ENCODE measurements at places on chromosomes 3 and 15.

DNA sequence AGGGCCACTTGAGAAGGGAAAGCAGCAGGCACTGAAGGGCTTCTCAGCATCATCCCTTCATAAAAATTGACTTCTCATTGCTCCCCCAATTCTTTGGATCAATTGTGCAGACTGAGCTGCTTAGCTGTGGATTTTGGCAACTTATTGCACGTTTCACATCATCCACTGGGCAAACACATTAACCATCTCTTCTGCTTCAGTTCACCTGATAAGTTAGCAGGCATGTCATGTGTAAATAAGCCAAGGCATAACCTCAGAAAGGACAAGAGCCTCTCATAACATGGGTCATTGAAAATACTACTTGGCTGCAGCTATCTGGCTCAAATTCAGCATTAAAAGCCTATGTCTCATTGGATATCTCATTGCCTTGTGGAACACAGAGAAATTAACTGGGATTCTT, 366.5 kb downstream of the LRRC3B start:
- no peak for DNase-seq

GRCh38 chr3:111311709-111312235, 230.2 kb upstream of the CD96 start:
- no peak for DNase-seq

- DNase-seq, result no peak
Measured at GRCh38 chr3:151171145-151171757, 31.8 kb downstream of the GPR171 start.

GRCh38 chr3:4634894-4635293, 141.7 kb downstream of the ITPR1 start:
- no peak for DNase-seq

GRCh38 chr3:146128179-146128578, 32.8 kb downstream of the PLOD2 start:
- DNase-seq, result no peak

GRCh38 chr3:156518726-156519125, 36.2 kb downstream of the SSR3 start:
- DNase-seq, result no peak

GRCh38 chr3:126442094-126442855, 33.4 kb downstream of the ZXDC start:
- peak; percentile 14 for DNase-seq

GRCh38 chr3:169241991-169242707, 421.4 kb downstream of the MECOM start:
- peak; percentile 44 for DNase-seq

- DNase-seq, result peak; percentile 52
Measured at GRCh38 chr3:112746675-112747280, 99.9 kb downstream of the CD200R1L start.

DNA sequence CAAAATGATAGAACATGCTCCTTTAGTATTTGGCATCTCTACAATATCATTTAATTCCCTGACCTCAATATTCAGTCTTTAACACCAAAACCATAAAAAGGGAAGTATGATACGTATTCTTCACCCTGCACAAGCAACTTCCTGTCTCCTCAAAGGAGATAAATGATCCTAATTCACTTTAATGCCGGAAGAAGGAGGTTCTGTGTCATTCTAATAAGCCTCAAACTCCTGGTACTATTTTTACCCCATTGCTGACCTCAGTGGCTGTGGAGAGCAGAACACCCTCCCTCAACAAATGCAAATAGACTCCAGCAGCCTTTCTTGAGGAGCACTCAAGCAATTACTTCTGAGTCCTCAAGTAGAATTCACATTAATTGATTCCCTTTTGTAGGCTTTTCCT, 173.3 kb downstream of the TMEM108 start:
- no peak for DNase-seq

DNA sequence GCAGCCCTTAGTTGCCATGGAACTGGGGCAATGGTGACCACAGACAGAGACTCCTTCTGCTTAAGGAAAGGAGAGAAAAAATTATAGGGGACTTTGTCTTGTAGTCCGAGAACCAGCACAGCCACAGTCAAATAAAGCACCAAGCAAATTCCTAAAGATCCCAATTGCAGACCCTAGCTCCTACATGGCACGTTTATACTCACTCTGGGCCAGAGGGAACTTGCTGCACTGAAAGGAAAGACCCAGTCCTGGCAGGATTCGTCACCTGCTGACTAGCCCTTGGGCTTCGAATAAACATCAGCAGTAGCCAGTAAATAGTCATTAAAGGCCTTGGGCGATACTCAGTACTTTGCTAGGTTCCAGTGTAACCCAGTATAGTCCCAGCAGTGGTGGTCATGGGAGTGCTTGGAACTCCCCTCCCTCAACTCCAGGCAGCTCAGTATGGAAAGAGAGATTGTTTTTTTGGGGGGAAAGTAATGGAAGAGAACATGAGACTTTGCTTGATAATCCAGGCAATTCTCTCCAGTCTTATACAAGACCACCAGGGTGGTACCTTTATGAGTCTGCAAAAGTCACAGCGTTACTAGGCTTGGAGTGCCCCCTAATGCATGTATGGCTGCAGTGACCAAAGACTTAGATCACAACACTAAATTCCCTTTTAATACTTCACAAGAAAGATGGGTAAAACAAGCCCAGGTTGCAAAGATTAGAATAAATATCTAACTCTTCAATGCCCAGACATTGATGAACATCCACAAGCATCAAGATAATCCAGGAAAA, 66.4 kb upstream of the AGTR1 start:
- DNase-seq, result no peak

- DNase-seq, result no peak
Measured at GRCh38 chr3:28042707-28043106, 198.7 kb upstream of the CMC1 start.

- DNase-seq, result no peak
Measured at GRCh38 chr3:176992978-176993377, 204.3 kb downstream of the TBL1XR1 start.

DNA sequence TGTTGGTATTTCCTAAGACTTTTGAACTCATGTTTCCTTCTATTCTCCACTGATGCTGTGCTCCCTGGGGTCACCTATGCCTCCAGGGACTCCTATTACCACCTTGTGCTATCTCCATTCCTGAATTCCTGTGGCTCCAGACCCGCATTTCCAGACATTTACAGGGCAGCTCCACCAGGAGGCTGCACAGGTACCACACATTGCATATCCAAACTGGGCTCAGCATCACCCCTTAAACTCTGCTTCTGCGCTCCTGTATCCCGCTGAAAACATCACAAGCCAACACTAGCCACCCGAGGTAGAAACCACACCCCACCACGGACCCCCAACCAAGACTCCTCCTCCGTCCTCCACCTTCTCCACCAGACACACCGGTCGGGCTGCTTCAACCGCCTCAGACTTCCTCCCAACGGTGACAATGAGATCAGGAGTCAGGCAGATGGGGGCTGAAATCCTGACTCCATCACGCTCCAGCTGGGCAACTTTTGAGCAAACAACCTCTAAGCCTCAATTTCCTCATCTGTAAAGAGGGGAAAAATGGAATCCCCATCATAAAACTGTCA, 10.4 kb downstream of the TNK2 start:
- DNase-seq, result no peak

DNA sequence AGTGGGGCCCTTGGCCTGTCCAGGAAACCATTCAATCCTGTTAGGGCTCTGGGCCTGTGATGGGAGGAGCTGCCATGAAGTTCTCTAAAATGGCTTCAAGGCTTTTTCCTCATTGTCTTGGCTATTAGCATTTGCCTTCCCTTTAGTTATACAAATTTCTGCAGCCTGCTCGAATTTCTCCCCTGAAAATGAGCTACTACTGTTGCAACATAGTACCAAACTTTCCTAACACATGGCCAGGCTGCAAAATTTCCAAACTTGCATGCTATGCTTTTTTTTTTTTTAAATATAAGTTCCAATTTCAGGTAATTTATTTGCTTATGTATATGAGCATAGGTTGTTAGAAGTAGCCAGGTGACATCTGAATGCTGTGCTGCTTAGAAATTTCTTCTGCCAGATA, 560.8 kb upstream of the TBL1XR1 start:
- no peak for DNase-seq

DNA sequence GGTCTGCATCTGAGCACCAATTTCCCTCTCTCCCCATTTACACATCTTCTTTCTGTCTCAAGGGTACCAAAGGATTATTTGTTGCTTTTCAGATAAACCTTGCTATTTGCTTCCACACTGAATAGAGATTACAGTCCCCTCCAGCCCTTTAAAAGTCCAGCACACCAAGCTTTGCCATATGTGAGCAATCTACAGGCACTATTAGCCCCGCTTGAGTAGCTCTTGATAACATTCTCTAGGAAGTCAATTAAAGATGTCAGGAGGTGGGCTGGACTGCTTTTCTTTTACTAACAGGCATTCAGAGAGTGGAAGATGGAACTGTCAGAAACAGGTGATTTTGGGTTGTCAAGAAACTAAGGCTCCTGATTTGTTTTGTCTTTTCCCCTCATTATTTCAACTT, 417.0 kb downstream of the ROBO2 start:
- DNase-seq, result no peak

- DNase-seq, result no peak
Measured at GRCh38 chr15:87419344-87419743, 837.2 kb downstream of the NTRK3 start.

All from HCEC 1CT (cell line).